Mesendoderm (in vitro differentiated cells): ENCODE measurements at places on chromosomes 7 and 10.

- H3K27ac ChIP-seq = no peak overlapping the region
- H3K27me3 ChIP-seq = no peaks in the 10 kb centered on the region
- no peaks in the 10 kb centered on the region for H3K36me3 ChIP-seq
These were observed 47.8 kb upstream of the KAT6B start for GRCh38 chr10:74778436-74779094.

DNA sequence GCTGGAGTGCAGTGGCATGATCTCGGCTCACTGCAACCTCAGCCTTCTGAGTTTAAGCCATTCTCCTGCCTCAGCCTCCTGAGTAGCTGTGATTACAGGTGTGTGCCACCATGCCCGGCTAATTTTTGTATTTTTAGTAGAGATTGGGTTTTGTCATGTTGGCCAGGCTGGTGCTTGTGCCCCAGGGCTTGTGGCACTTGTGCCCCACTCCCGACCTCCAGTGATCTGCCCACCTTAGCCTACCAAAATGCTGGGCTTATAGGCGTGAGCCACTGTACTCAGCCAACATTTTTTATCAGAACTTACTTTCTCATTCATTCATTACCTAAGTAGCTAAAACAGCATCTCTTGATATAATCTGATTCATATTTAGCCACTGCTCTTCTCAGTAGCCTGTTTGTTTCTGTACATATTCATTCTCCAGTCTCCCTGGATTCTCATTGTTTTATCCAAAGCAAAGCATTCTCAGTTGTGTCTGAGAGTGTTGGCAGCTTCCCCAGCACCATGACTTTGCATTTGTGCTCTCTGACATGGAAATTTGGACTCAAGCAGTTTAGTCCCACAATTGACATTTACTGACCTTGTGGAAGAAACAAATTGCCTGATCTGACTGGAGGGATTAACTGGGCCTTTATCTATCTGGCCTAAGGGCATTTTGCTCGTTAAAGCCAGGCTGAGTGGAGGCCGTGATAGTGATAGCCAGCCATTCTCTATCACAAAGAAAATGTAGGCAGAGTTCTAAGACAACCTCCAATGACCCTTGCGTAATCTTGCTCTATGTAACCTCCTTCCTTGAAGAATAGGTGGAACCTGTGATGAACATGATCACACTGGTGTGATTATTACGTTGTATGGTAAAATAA lies 44.9 kb downstream of the AKR1B15 start:
- no peaks in the 10 kb centered on the region for H3K27me3 ChIP-seq
- DNase-seq = peak; percentile 40
- H3K4me3 ChIP-seq = no peak overlapping the region
- no peaks in the 10 kb centered on the region for H3K36me3 ChIP-seq
- no peaks in the 10 kb centered on the region for H3K4me1 ChIP-seq

DNA sequence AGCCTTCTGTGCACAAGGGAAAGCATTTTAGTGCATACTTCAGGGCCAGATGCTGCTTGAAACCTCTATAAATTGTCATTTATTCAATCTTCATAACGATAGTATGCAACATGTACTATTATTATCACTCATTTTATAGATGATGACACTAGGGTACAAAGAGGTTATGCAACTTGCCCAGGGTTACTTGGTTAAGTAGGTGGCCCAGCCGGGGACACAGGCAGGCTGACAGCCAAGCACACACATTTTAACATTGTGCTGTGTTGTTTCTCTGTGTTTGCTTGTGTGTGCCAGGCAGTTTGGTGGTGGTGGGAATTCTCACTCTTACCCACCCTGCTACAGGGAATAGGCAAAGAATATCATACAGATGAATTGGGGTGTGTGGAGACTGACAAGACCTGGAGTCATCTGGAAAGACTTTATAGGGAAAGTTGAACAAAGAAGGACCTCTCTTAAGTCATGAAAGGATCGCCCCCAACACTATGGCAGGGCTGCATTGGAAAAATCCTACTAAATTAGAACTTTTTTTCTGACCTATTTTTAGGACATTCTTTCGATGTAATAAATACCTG lies 98.9 kb downstream of the MKX start:
- DNase-seq = no peak
- no peak overlapping the region for H3K4me3 ChIP-seq
- no peaks in the 10 kb centered on the region for H3K27me3 ChIP-seq
- H3K27ac ChIP-seq = no peak overlapping the region
- no peaks in the 10 kb centered on the region for H3K36me3 ChIP-seq
- H3K4me1 ChIP-seq = no peaks in the 10 kb centered on the region

- H3K27me3 ChIP-seq = no peaks in the 10 kb centered on the region
- no peak overlapping the region for H3K27ac ChIP-seq
- peaks cover 2% of the 10 kb centered on the region for H3K4me1 ChIP-seq
These were observed 327.3 kb downstream of the PTEN start for GRCh38 chr10:88190540-88191235.

DNA sequence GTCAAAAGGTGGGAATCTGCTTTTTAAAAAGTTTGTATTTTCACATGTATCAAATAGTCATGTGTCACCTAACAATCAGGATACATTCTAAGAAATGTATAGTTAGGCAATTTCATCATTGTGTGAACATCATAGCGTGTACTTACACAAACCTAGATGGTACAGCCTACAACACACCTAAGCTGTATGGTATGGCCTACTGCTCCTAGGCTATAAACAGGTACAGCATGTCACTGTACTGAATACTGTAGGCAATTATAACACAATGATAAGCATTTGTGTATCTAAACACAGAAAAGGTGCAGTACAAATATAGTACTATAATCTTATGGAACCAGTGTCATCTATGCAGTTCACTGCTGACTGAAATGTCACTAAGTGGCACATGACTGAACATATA lies 17.8 kb downstream of the COA1 start:
- H3K4me1 ChIP-seq = no peaks in the 10 kb centered on the region
- H3K27ac ChIP-seq = no peak overlapping the region
- no peaks in the 10 kb centered on the region for H3K27me3 ChIP-seq
- H3K36me3 ChIP-seq = no peaks in the 10 kb centered on the region
- H3K4me3 ChIP-seq = no peak overlapping the region
- no peak for DNase-seq

DNA sequence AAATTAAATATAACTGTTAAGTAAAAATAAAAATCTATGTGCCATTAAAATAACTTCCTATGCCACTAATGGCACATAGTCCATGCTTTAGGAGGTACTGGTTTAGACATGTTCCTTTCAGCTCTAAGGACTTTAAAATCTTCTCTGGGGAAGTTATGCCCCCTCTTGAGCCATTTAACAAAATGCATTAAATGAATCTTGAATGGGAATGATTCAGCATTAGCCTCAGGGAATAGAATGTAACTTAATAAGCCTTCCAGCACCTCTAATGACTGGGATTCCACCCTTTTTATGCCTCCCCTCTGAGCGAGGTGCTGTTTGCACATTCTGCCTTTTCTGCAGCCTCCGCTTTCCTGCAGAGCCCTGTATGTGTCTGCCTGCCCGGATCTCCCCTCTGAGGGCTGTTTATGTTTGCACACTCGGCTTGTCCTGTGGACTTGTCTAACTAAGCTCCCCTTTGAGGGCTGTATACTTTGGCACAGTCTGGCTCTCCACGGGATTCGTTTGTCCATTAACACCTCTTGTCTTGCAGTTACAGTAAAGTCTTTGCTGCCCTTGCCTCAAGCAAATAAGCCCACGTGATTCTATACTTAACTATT lies 108.4 kb upstream of the HPS1 start:
- H3K27me3 ChIP-seq = no peaks in the 10 kb centered on the region
- H3K4me3 ChIP-seq = no peak overlapping the region
- peaks cover 2% of the 10 kb centered on the region for H3K4me1 ChIP-seq

- H3K27ac ChIP-seq = no peak overlapping the region
- no peak for DNase-seq
- H3K27me3 ChIP-seq = no peaks in the 10 kb centered on the region
- H3K4me3 ChIP-seq = no peak overlapping the region
- H3K4me1 ChIP-seq = peaks cover 4% of the 10 kb centered on the region
These were observed 272.0 kb downstream of the POU6F2 start for GRCh38 chr7:39249635-39250152.

GRCh38 chr10:80709866-80710265 lies 172.2 kb downstream of the SH2D4B start:
- no peaks in the 10 kb centered on the region for H3K27me3 ChIP-seq
- H3K27ac ChIP-seq = no peak overlapping the region
- no peaks in the 10 kb centered on the region for H3K36me3 ChIP-seq
- no peaks in the 10 kb centered on the region for H3K4me1 ChIP-seq

DNA sequence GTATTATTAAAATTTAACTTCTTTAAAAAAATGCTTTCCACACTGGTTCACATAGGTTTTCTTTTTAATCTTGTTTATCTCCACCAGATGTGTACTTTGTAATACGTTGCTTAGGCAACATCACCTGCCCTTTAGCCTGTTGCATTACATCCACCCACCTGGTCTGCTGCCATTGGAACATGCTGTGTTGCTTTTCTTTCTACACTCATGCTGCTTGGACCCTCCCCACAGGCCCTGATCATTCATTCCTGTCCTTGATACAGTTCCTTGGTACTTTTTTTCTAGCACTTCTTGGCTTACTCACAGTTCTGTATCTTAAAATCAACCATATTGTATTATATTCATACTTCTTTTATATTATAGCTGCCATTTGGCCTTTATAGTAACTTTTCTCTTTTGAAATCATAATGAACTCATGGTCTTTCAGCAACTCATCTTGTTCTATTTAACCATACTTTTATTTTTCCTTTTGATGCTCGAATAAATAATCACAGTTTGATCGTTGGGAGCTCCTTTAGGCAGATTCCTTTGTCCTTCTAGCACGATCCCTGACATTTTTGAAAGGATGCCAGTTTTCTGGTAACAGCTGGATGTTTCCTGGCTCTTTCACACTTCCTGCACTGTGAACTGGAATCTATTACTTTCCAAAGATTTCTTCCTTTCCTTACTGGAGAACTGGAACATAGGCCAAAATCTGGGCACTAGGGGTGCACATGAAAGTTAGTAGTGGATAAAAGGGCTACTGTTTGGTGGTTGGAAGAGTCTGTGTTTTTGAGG lies 125.1 kb downstream of the CDK14 start:
- no peaks in the 10 kb centered on the region for H3K36me3 ChIP-seq
- no peaks in the 10 kb centered on the region for H3K27me3 ChIP-seq
- H3K4me3 ChIP-seq = no peak overlapping the region
- DNase-seq = no peak

DNA sequence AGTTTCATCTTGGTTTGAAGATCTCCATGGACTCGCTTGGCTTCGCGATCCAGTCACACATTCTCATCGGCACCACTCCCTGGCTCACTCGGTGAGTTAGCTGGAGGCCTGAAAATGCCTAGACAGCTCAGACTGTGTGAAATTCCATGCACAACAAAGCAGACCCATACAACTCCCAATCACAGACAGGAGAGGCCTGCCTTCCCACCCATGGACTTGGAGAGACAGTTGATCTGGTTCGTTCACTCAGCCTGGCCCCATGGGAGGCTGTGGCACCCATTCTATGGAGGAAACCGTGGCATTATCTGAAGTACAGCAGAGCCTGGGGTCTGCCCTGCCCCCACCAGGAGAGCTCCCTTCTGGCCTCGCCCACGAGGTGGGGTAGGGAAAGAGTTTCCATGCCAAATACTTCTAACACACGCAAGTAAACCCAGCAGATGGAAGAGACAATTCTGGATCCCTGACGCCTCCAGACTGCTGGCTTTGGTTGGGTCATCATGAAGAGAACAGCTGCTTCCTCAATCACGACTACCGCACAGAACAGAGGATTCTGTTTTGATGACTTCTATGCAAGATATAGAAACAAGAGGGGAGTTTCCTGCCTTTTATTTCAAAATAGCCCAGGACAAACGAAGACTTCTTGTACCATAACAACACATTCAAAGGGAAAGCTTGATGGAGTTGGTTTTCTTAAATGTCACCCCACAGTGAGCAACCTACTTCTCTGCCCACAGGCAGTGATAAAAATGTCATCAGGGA lies 15.9 kb downstream of the FAM53B start:
- H3K4me3 ChIP-seq = no peak overlapping the region
- peak; percentile 83 for DNase-seq
- peaks cover 12% of the 10 kb centered on the region for H3K4me1 ChIP-seq
- no peaks in the 10 kb centered on the region for H3K27me3 ChIP-seq
- H3K36me3 ChIP-seq = no peaks in the 10 kb centered on the region
- H3K27ac ChIP-seq = no peak overlapping the region

- no peaks in the 10 kb centered on the region for H3K4me1 ChIP-seq
- no peaks in the 10 kb centered on the region for H3K36me3 ChIP-seq
- no peaks in the 10 kb centered on the region for H3K27me3 ChIP-seq
- no peak overlapping the region for H3K27ac ChIP-seq
These were observed 184.3 kb downstream of the FOXP2 start for GRCh38 chr7:114598946-114599345.

DNA sequence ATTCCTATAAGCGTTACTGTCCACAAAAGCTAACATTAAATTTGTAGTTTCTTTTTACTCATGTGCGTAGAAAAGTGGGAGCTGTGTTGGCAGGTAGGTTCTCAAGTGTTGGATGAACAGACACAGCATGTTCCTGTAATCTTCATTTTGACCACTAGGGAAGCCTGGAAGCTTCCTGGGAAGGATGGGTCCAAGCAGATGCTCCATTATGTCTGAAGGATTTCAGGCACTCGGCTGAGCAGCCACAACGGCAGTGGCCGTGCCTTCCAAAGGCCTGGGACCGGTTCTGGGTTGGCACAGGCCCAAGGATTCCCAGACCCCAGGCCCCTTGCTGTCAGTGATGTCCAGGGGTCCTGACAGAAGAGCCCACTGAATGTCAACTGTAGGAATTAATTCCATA lies 386.3 kb downstream of the TNS3 start:
- no peaks in the 10 kb centered on the region for H3K4me1 ChIP-seq
- H3K27me3 ChIP-seq = no peaks in the 10 kb centered on the region
- H3K27ac ChIP-seq = no peak overlapping the region
- DNase-seq = peak; percentile 49

DNA sequence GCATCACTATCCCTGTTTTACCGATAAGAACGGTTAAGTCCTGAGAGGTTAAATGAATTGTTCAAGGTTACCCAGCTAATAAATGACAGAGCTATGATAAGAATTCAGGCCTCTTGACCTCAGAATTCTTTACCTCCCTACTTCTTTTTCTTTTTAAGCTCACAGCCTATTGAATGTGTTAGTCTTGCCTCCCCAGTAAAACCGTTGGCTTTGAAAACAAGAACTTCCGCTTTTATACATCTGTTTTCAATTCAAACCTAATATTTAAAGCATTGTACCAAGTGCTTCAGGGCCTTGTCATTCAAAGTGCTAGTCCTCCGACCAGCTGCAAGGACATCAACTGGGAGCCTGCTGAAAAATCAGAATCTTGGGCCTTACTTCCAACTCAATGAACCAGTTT lies 15.6 kb downstream of the SEC31B start:
- no peak for DNase-seq
- H3K36me3 ChIP-seq = no peaks in the 10 kb centered on the region
- H3K4me3 ChIP-seq = no peak overlapping the region
- no peak overlapping the region for H3K27ac ChIP-seq
- no peaks in the 10 kb centered on the region for H3K27me3 ChIP-seq
